ENCODE measurements at places on chromosomes 12 and 14. TPM values are rescaled to one million over a fixed set of nuclear protein-coding genes. Genes with fewer than 3 reads are reported as not detected.

DNA sequence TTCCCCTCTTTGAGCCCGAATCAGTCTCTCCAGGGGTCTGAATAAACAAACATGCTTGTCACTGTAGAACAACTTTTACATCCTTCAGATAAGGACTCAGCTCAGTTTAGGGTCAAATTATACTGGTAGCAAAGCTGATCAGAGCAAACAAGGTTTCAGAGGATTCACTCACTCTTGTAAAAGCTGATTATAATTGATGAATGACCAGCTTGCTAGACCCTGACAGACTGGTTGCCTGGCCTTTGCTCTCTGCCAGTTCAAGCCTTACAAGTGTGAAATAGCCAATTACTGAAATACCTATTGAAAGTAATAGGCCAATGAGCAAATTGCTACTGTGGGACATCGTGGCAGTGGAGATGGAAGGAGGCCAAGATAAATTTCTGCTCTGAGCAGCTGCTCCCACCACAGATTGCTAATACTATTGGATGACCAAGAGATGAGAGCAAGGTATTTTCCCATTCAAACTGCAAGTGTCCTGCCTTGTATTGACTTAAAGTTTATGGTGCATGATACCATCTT lies 177.6 kb downstream of the PDZRN4 start:
- no peak for DNase-seq

DNA sequence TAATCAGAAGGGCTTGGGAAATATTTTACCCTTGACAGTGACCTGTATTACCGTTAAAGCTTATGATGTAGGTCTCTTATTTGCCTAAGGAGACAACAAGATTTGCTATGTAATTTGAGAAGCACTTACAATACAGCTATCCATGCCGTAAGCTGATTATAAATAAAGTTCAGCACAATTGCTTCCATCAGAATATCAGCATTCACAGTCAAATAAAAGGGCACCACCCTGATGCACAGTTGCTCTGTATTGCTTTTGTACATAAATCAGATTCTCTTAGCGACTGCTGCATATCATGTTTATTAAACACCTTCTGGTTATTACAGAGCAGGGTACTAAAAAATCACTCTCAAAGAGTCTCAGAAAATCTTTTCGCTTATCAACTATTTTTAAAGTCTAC lies 67.3 kb upstream of the VRK1 start:
- no peak for DNase-seq

GRCh38 chr12:27523305-27523641 lies 733 bp upstream of the PPFIBP1 start:
- DNase-seq = no peak

- DNase-seq = no peak
Measured at GRCh38 chr12:70255311-70255710, 12.1 kb downstream of the CNOT2 start.

The NRXN3 gene
- 7.0 TPM for polyA plus RNA-seq

The FITM1 gene
- polyA plus RNA-seq = 0.23 TPM

DNA sequence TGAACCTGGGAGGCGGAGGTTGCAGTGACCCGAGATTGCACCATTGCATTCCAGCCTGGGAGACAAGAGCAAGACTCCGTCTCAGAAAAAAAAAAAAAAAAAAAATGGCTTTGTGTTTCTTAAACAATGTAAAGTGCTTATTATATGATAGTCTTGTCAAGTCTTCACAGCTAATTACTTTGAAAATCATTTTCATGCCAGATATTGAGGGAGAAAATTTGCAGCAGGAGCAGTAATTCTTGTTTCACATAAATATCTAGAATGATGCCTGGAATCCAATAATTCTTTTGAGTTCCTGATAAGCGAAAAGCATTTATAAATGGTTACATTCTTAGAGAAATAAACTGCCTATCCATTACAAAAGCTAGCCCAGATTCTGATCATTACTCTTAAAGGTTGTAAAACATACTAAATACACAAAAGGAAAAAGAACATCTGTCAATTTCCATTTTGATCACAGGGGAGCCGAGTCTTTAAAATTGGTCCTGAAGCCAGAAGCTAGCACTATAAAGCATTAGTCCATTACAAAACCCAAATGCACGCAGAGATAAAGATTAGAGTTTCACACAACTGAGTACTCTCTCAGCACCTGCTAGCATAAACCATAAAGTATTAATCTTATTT lies 50.3 kb downstream of the IFT81 start:
- no peak for DNase-seq

- no peak for DNase-seq
Measured at GRCh38 chr12:31618228-31619025, 27.5 kb upstream of the DENND5B start.

- no peak for DNase-seq
Measured at GRCh38 chr12:92403210-92404175, 257.8 kb upstream of the BTG1 start.

The DLGAP5 gene
- 18.3 TPM for polyA plus RNA-seq

DNA sequence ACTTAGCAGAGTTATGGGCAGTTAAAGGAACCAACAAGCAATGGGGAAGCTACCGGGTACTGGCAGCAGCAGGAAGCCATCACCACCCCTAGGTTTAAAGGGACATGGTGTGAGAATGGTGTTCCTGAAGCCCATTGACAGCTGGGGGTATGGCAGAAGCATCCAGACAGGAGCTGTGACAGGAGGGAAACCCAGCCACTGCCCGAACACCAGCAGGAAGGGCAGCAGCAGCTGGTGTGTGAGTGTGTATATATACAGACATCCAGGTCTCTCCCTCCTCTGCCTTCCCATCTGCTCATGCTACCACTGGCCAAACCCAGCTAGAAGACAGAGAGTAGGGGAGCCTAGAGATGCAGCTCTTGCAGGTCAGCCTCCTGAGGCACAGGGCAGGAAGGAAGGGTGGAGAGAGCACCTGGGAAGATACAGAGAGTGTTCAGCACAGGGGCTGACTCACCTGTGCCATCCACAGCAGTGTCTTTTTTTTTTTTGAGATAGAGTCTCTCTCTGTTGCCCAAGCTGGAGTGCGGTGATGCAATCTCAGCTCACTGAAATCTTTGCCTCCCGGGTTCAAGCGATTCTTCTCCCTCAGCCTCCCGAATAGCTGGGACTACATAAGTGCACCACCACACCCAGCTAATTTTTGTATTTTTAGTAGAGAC lies 9.2 kb upstream of the ADCK1 start:
- DNase-seq = no peak

Data from BJ (cell line).